ENCODE measurements at places on chromosomes 6 and 20. TPM values are rescaled to one million over a fixed set of nuclear protein-coding genes. Genes with fewer than 3 reads are reported as not detected.

STK4 gene
- total RNA-seq: 36.5 TPM

GLP1R gene
- 0.61 TPM for total RNA-seq

RALGAPA2 gene
- 21.3 TPM for total RNA-seq

C6orf15 gene
- total RNA-seq: not detected

FAM229B gene
- total RNA-seq: 44.2 TPM

TXLNB gene
- 7.1 TPM for total RNA-seq

OR2W1 gene
- not detected for total RNA-seq

OR2H1 gene
- total RNA-seq: not detected

ERMARD gene
- total RNA-seq: 27.2 TPM

OSTM1 gene
- total RNA-seq: 52.0 TPM

CDSN gene
- total RNA-seq: not detected

CDH4 gene
- total RNA-seq: 11.0 TPM

DNA sequence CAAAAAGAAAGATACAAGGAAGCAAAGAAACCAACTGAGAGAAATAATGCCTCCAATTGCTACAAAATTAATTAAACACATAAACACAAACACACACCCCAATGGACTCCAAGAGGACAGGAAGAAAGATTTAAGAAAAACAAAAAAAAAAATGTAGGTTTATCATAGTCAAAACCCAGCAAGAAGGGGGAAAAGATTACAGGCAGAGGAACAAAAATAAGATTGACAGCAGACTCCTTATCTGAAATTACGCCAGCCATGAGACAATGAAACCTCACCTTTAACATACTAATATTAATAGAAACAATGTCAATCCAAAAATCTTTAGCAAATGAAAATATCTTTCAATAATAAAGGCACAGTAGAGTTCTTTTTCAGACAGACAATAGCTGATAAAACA lies 155.8 kb downstream of the RNGTT start:
- no peaks in the 10 kb centered on the region for H3K27me3 ChIP-seq
- no peaks in the 10 kb centered on the region for H3K36me3 ChIP-seq
- no peak for DNase-seq
- H3K4me1 ChIP-seq: no peaks in the 10 kb centered on the region

GRCh38 chr20:38219006-38219950 lies 41.3 kb downstream of the KIAA1755 start:
- no peak overlapping the region for H3K27ac ChIP-seq
- no peak for DNase-seq
- H3K4me3 ChIP-seq: no peak overlapping the region

GRCh38 chr6:90020746-90021145 lies 126.5 kb downstream of the GJA10 start:
- no peaks in the 10 kb centered on the region for H3K27me3 ChIP-seq
- H3K27ac ChIP-seq: no peak overlapping the region
- no peaks in the 10 kb centered on the region for H3K4me1 ChIP-seq
- no peaks in the 10 kb centered on the region for H3K36me3 ChIP-seq
- H3K4me3 ChIP-seq: no peak overlapping the region

DNA sequence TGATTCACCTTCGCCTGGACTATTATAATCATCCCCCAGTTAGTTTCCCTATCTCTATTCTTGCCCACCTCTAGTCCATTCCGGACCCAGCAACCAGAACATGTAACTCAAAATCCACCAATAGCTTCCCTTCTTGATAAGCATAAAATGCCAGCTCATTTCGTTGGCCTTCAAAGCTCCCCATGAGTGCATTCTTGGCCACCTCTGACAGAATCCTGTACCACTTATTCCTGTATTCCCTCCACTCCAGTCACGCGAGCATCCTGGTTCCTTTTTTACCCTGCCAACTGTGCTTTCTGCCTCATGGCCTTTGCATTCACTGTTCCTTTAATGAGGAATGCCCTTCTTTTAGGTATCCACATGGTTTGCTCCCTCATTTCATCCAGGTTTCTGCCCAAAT lies 36.7 kb downstream of the CYP24A1 start:
- no peak overlapping the region for H3K4me3 ChIP-seq
- H3K36me3 ChIP-seq: no peaks in the 10 kb centered on the region
- H3K27ac ChIP-seq: no peak overlapping the region
- no peaks in the 10 kb centered on the region for H3K27me3 ChIP-seq
- no peaks in the 10 kb centered on the region for H3K4me1 ChIP-seq

DNA sequence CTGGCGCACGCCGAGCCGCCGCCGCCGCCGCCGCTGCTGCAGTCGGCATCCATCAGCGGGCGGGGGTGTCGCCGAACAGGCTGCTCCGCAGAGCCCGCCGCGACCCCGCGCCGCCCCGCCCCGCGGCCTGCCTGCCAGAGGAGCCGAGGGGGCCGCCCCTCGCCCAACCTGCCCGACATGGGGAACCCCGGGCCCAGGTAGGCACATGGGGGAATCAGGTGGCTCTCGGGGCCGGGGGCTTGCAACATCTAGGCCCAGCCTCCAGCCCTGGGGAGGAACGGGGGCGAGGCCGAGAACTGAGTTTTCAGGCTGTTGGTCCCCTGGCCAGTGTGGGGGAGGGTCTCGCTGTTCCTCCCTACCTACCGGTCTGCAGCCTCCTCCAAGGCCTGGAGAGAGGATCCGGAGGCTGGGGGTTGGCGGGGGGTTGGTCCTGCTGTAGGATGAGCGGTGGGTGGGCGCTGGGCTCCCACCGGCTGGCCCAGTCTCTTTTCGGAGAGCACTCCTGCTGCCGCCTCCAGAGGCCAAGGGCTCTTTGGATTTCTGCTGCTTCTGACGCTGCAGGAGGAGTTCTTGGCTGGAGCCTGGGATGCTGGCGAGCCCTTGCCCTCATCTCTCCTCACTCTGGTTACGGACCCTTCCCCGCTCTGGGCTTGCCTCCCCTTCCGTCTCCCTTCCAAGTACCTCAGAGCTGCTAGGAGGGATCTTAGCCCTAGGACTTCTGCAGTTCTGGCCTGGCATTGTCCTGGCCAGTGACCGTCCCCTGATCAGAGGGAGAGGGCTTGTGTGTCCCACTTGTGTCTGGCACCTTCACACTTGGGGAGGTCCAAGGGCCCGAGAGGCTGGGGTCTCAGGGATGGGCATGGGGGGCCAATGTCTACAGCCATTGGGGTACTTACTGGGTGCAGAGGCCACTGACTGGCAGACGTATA lies at the start of gene EPB41L1:
TSS of gene EPB41L1 (plus strand) at position 41 of the 929 bp plus-strand sequence. CDS start 19,038 bp downstream, outside the sequence.
- peak within 1 kb of the TSS; percentile 85 for H3K27ac ChIP-seq
- peak within 1 kb of the TSS; percentile 74 for H3K4me3 ChIP-seq
- H3K36me3 ChIP-seq: peaks cover 6% of the 10 kb centered on the region
- no peak for DNase-seq

- peak; percentile 39 for DNase-seq
- no peaks in the 10 kb centered on the region for H3K36me3 ChIP-seq
- no peak overlapping the region for H3K27ac ChIP-seq
- H3K27me3 ChIP-seq: no peaks in the 10 kb centered on the region
These were observed 196.2 kb downstream of the BTBD9 start for GRCh38 chr6:38443352-38444144.

- no peak overlapping the region for H3K4me3 ChIP-seq
- H3K27ac ChIP-seq: no peak overlapping the region
- DNase-seq: no peak
- peaks cover 3% of the 10 kb centered on the region for H3K4me1 ChIP-seq
These were observed 8.9 kb downstream of the PNISR start for GRCh38 chr6:99416226-99416625.

- H3K4me1 ChIP-seq: peaks cover 19% of the 10 kb centered on the region
- no peak overlapping the region for H3K27ac ChIP-seq
- no peak overlapping the region for H3K4me3 ChIP-seq
- H3K27me3 ChIP-seq: no peaks in the 10 kb centered on the region
- DNase-seq: no peak
- peaks cover 4% of the 10 kb centered on the region for H3K36me3 ChIP-seq
These were observed 21.7 kb downstream of the GFOD1 start for GRCh38 chr6:13465734-13466133.

GRCh38 chr6:20404641-20405032 lies 3.0 kb downstream of the E2F3 start:
- peak overlapping the region; percentile 81 for H3K27ac ChIP-seq
- H3K4me1 ChIP-seq: peaks cover 10% of the 10 kb centered on the region
- peak; percentile 27 for DNase-seq
- H3K27me3 ChIP-seq: no peaks in the 10 kb centered on the region
- H3K36me3 ChIP-seq: no peaks in the 10 kb centered on the region

- no peak overlapping the region for H3K27ac ChIP-seq
- no peak for DNase-seq
- no peaks in the 10 kb centered on the region for H3K4me1 ChIP-seq
- no peaks in the 10 kb centered on the region for H3K36me3 ChIP-seq
These were observed 32.8 kb downstream of the HTR1B start for GRCh38 chr6:77430504-77430903.

DNA sequence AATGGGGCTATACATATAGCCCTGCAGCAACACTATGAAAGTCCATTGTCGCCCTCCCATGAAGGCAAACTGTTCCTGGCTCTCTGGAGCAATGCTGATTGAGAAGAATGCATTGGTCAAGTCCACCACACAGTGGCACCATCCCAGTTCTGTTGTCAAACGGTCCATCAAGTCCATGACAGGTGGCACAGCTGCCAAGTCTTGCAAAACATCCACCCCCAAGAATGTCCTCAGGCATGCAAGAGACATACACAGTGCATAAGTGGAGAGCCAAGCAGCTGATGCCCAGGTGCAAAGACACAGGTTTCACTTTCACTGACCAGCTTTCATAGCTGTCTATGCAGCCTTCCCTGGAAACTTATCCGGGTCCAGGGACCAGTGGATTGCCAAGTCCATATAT lies 17.5 kb downstream of the ZNF391 start:
- DNase-seq: no peak
- no peaks in the 10 kb centered on the region for H3K4me1 ChIP-seq
- H3K27me3 ChIP-seq: no peaks in the 10 kb centered on the region
- no peak overlapping the region for H3K4me3 ChIP-seq

GRCh38 chr20:47940101-47940813 lies 155.0 kb upstream of the SULF2 start:
- DNase-seq: no peak
- H3K4me3 ChIP-seq: no peak overlapping the region
- H3K27ac ChIP-seq: no peak overlapping the region
- H3K4me1 ChIP-seq: no peaks in the 10 kb centered on the region
- peaks cover 7% of the 10 kb centered on the region for H3K27me3 ChIP-seq

DNA sequence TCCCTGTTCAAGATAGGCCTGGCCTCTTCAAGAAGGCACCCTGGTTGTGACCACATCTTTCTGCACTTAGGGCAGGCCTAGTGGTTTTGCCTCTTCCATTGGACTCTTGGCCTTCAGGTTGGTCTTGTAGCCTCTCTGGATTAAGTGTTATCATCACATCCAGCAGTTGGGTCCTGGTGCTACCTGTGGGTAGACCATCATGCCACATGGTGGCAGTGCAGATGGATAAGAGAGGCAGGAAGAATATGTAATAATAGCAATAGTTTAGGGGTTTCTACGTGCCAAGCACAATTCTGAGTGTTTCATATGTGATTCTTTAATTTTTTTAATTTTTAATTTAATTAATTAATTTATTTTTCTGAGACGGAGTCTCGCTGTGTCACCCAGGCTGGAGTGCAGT lies 28.5 kb upstream of the SNRPB2 start:
- H3K27me3 ChIP-seq: no peaks in the 10 kb centered on the region
- no peak overlapping the region for H3K27ac ChIP-seq
- no peaks in the 10 kb centered on the region for H3K4me1 ChIP-seq
- DNase-seq: no peak
- no peaks in the 10 kb centered on the region for H3K36me3 ChIP-seq
- H3K4me3 ChIP-seq: no peak overlapping the region

GRCh38 chr6:72216222-72217068 lies 330.1 kb downstream of the RIMS1 start:
- no peak overlapping the region for H3K4me3 ChIP-seq
- no peaks in the 10 kb centered on the region for H3K36me3 ChIP-seq
- DNase-seq: no peak
- H3K4me1 ChIP-seq: no peaks in the 10 kb centered on the region

- no peaks in the 10 kb centered on the region for H3K36me3 ChIP-seq
- peak overlapping the region; percentile 33 for H3K27ac ChIP-seq
- peak; percentile 47 for DNase-seq
- H3K4me1 ChIP-seq: peaks cover 28% of the 10 kb centered on the region
- peaks cover 46% of the 10 kb centered on the region for H3K27me3 ChIP-seq
- H3K4me3 ChIP-seq: peak overlapping the region; percentile 53
These were observed 1.5 kb downstream of the SALL4 start for GRCh38 chr20:51800872-51801121.

DNA sequence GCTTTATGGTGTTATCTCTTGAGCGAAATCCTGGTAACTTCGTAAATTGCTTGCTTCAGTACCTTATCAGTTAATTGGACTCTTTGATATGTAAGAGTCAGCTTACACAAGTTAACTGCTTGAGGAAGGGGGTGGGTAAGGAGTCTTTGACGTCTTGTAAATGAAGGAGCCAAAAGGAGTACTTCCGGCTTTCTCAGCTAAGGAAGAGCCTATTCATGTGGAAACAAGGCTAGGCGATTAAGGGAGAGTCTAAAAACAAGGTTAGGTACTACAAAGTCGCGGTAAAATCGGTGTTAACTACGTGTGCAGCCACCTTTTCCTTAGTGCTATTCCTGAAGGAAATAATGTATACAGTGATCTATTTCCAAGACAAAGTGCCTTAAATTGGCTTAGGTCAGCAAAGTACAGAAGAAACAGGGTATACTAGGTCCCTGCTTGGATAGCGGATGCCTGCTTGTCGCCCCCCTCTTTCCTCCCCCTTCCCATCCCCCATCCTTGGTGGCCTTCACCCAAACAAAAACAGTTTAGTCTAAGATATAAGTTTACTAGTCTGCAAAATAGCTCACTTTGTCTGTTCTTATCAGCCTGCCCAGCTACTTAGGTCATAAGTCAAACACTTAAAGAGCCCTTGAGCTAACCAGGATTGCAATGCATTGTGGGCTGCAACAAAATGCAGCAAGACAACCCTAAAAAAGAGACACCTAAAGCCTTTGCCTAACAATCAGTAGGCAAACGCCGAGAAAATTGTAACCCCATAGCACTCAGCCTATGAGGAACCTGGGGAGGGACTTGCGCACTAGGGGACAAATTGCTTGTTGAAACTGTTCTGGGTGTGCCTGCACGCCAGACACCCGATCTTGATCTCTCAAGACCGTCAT lies 147.3 kb downstream of the TRIM27 start:
- H3K4me1 ChIP-seq: peaks cover 6% of the 10 kb centered on the region
- peaks cover 95% of the 10 kb centered on the region for H3K27me3 ChIP-seq
- DNase-seq: no peak
- no peaks in the 10 kb centered on the region for H3K36me3 ChIP-seq
- H3K27ac ChIP-seq: no peak overlapping the region
- no peak overlapping the region for H3K4me3 ChIP-seq

- H3K27me3 ChIP-seq: no peaks in the 10 kb centered on the region
- no peaks in the 10 kb centered on the region for H3K36me3 ChIP-seq
- no peak for DNase-seq
- H3K4me3 ChIP-seq: no peak overlapping the region
- no peak overlapping the region for H3K27ac ChIP-seq
- H3K4me1 ChIP-seq: no peaks in the 10 kb centered on the region
These were observed 193.1 kb downstream of the NRN1 start for GRCh38 chr6:5813625-5814027.

DNA sequence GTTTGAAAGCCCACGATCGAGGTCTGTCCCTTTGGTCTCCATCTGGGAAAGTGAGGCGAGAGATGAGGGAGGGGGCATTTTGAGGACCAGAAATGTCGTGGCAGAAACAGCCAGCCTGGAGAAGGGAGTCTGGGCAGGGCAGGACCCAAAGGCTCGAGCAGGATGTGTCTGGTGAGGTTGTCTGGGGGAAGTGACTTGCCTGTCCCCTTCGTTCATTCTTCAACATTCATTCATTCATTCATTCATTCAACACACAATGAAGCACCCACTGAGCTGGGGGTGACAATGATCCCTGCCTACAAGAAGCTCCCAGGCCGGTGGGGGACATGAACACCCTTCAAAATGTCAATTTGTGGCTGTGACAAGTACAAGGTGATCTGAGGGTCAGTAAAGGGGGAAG lies 80.5 kb downstream of the CEBPB start:
- H3K4me1 ChIP-seq: peaks cover 33% of the 10 kb centered on the region
- no peak for DNase-seq
- no peak overlapping the region for H3K4me3 ChIP-seq
- no peaks in the 10 kb centered on the region for H3K27me3 ChIP-seq
